ENCODE measurements at places on chromosomes 11 and 22. TPM values are rescaled to one million over a fixed set of nuclear protein-coding genes. Genes with fewer than 3 reads are reported as not detected.

Gene TRABD
- polyA plus RNA-seq: 25.8 TPM

Gene OR4S1
- not detected for polyA plus RNA-seq

Gene APOBEC3G
- polyA plus RNA-seq: 2.9 TPM

Gene MMP26
- not detected for polyA plus RNA-seq

Gene ARL2
- 126 TPM for polyA plus RNA-seq

Gene ABCC8
- polyA plus RNA-seq: 7.5 TPM

Gene ASCL2
- 0.07 TPM for polyA plus RNA-seq

Gene DMC1
- 0.27 TPM for polyA plus RNA-seq

Gene FAM181B
- 0.11 TPM for polyA plus RNA-seq

Gene RIC3
- 5.0 TPM for polyA plus RNA-seq
